ENCODE measurements at places on chromosomes 7 and 10.

DNA sequence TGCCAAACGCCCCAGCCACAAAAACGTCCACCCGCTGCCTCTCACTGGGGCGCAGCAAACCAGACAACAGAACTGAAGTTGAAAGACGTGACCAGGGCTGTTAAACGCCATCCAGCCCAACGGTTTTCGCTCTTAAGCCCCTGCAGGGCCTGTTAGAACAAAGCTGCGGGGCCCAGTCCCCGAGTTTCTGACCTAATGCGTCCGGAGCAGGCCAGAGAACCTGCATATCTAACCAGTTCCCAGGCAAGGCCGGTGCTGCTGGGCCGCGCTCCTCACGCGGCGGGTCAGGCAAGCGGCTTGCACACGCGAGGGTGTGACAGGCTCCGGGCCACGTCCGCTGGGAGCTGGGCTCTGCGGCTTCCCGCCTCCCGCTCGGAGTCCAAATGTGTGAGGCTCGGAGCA lies 87.0 kb downstream of the PTPRN2 start:
- no peak for DNase-seq

- no peak for DNase-seq
Measured at GRCh38 chr10:96124230-96125141, 5.6 kb upstream of the ZNF518A start.

GRCh38 chr10:1119501-1119900 lies 63.3 kb downstream of the WDR37 start:
- DNase-seq: no peak

GRCh38 chr10:101575580-101576210 lies 12.4 kb downstream of the POLL start:
- DNase-seq: no peak

- DNase-seq: no peak
Measured at GRCh38 chr7:37480041-37481031, 31.7 kb upstream of the ELMO1 start.

- no peak for DNase-seq
Measured at GRCh38 chr10:125550362-125550761, 132.6 kb downstream of the TEX36 start.

All from stimulated activated CD4-positive, alpha-beta T cell treated with anti-CD3 and anti-CD28 coated beads, TNF-alpha, amount 100 ng/mL, for 4 hours (primary cell).